ENCODE measurements at places on chromosomes 16 and 17. TPM values are rescaled to one million over a fixed set of nuclear protein-coding genes. Genes with fewer than 3 reads are reported as not detected.

Gene TAT
- not detected for total RNA-seq

Gene CARD14
- total RNA-seq, result not detected

Gene CPNE7
- total RNA-seq, result 5.4 TPM

Gene ABCC11
- total RNA-seq, result under 0.01 TPM

Gene MYL11
- not detected for total RNA-seq

Gene DHRS13
- 2.8 TPM for total RNA-seq

Gene LRRC45
- total RNA-seq, result 7.8 TPM

Gene RNF112
- total RNA-seq, result 2.5 TPM

Measured in IMR-90 (cell line).